ENCODE measurements at places on chromosomes 1 and 21. TPM values are rescaled to one million over a fixed set of nuclear protein-coding genes. Genes with fewer than 3 reads are reported as not detected.

Gene RORC
- total RNA-seq: 3.5 TPM

- H3K27me3 ChIP-seq: no peaks in the 10 kb centered on the region
- DNase-seq: peak; percentile 60
- H3K4me1 ChIP-seq: peaks cover 17% of the 10 kb centered on the region
- H3K4me3 ChIP-seq: no peak overlapping the region
- H3K36me3 ChIP-seq: no peaks in the 10 kb centered on the region
Observed at GRCh38 chr21:45979141-45979631, 2.4 kb upstream of the COL6A1 start.

GRCh38 chr21:39961251-39961650, 94.0 kb downstream of the PCP4 start:
- no peaks in the 10 kb centered on the region for H3K36me3 ChIP-seq
- H3K4me1 ChIP-seq: no peaks in the 10 kb centered on the region
- no peak overlapping the region for H3K4me3 ChIP-seq

GRCh38 chr1:180269645-180270529, 39.8 kb downstream of the LHX4 start:
- H3K27me3 ChIP-seq: no peaks in the 10 kb centered on the region
- DNase-seq: no peak
- H3K4me1 ChIP-seq: peaks cover 6% of the 10 kb centered on the region
- no peak overlapping the region for H3K27ac ChIP-seq
- no peak overlapping the region for H3K4me3 ChIP-seq
- no peaks in the 10 kb centered on the region for H3K36me3 ChIP-seq

GRCh38 chr1:244010191-244010590, 40.9 kb upstream of the ZBTB18 start:
- H3K36me3 ChIP-seq: no peaks in the 10 kb centered on the region
- no peaks in the 10 kb centered on the region for H3K4me1 ChIP-seq
- H3K27ac ChIP-seq: no peak overlapping the region
- H3K27me3 ChIP-seq: no peaks in the 10 kb centered on the region
- no peak overlapping the region for H3K4me3 ChIP-seq

Measured in uterus (tissue), 4 donors.